Activated T-helper 2 cell treated with anti-CD3 and anti-CD28 coated beads, Interferon-gamma antibody, Interleukin-2, Interleukin-4, amounts not matched to agents 10 μg/mL and 5 μg/mL and 100 μg/mL, durations not matched to agents 14 hours and 24 hours and 36 hours (primary cell): ENCODE measurements at places on chromosomes 5 and 9.
A peak's percentile ranks its signal among the peaks of the same experiment; 100 is the strongest.

- no peak overlapping the region for H3K4me3 ChIP-seq
- peaks cover 54% of the 10 kb centered on the region for H3K36me3 ChIP-seq
- no peak overlapping the region for H3K27ac ChIP-seq
- no peaks in the 10 kb centered on the region for H3K4me1 ChIP-seq
- H3K27me3 ChIP-seq = no peaks in the 10 kb centered on the region
These were observed 143.6 kb upstream of the RASGRF2 start for GRCh38 chr5:80816590-80816989.

DNA sequence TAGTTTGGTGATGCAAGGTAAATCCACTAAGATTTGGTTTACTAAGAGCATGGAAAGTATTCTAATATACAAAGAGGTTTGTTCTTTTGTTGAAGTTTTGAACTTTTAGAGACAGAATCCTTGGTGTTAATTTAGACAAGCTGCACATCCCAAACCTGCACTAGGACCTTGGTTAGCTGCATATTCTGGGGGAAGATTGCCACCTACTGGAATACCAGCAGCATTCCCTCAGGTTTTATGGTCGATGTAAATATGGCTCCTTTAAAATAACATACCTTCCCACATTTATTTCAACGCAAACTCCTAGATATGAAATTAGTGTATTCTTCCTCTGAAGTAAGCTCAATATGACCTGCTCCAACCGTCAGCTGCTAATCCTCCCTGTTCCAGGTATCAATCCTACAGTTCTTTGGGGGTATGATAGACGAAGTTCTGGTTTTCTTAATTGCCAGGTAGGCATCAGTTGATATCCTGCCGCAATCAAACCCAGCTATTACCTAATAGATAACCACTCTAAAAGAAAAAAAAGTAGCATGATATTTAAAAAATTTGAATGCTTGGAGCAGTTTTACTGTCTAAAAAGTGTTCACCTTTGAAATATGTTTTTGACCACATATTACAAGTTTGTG lies 624.1 kb downstream of the ISL1 start:
- no peaks in the 10 kb centered on the region for H3K27me3 ChIP-seq
- H3K36me3 ChIP-seq = no peaks in the 10 kb centered on the region
- DNase-seq = no peak

GRCh38 chr5:83441747-83442146 lies 29.8 kb upstream of the VCAN start:
- no peaks in the 10 kb centered on the region for H3K4me1 ChIP-seq
- H3K4me3 ChIP-seq = no peak overlapping the region
- H3K27ac ChIP-seq = no peak overlapping the region
- no peaks in the 10 kb centered on the region for H3K36me3 ChIP-seq
- no peaks in the 10 kb centered on the region for H3K27me3 ChIP-seq
- DNase-seq = no peak

- no peak overlapping the region for H3K27ac ChIP-seq
- no peak for DNase-seq
- peaks cover 18% of the 10 kb centered on the region for H3K27me3 ChIP-seq
- H3K4me1 ChIP-seq = peaks cover 2% of the 10 kb centered on the region
- no peaks in the 10 kb centered on the region for H3K36me3 ChIP-seq
- H3K4me3 ChIP-seq = no peak overlapping the region
These were observed 52.6 kb upstream of the GARNL3 start for GRCh38 chr9:127211983-127212382.

DNA sequence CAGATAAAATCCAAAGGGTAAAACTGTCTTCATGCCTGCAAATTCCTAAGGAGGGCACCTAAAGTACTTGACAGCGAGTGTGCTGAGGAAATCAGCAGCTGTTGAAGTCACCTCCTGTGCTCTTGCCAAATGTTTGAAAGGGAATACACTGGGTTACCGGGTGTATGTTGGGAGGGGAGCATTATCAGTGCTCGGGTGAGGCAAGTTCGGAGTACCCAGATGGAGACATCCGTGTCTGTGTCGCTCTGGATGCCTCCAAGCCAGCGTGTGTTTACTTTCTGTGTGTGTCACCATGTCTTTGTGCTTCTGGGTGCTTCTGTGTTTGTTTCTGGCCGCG lies 727 bp upstream of the ADRB2 start:
- H3K4me1 ChIP-seq = peaks cover 18% of the 10 kb centered on the region
- no peak for DNase-seq
- peak overlapping the region; percentile 62 for H3K27ac ChIP-seq
- H3K4me3 ChIP-seq = peak overlapping the region; percentile 85
- H3K36me3 ChIP-seq = no peaks in the 10 kb centered on the region

DNA sequence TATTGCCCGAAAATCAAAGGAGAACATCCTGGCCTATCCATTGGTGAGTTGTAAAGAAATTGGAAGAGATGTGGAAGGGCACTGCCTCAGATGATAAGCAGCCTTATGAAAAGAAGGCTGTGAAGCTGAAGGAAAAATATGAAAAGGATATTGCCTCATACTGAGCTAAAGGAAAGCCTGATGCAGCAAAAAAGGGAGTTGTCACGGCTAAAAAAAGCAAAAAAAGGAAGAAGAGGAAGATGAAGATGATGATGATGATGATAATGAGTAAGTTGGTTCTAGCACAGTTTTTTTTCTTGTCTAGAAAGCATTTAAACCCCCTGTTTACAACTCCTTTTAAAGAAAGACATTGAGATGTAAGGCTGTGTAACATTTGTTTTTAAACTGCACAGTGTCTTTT lies 59.8 kb upstream of the ZBED3 start:
- H3K36me3 ChIP-seq = no peaks in the 10 kb centered on the region
- peaks cover 28% of the 10 kb centered on the region for H3K27me3 ChIP-seq
- no peak overlapping the region for H3K27ac ChIP-seq

- no peak for DNase-seq
- no peaks in the 10 kb centered on the region for H3K27me3 ChIP-seq
- no peak overlapping the region for H3K4me3 ChIP-seq
- no peaks in the 10 kb centered on the region for H3K4me1 ChIP-seq
These were observed 12.4 kb downstream of the CCDC187 start for GRCh38 chr9:136291306-136292025.

DNA sequence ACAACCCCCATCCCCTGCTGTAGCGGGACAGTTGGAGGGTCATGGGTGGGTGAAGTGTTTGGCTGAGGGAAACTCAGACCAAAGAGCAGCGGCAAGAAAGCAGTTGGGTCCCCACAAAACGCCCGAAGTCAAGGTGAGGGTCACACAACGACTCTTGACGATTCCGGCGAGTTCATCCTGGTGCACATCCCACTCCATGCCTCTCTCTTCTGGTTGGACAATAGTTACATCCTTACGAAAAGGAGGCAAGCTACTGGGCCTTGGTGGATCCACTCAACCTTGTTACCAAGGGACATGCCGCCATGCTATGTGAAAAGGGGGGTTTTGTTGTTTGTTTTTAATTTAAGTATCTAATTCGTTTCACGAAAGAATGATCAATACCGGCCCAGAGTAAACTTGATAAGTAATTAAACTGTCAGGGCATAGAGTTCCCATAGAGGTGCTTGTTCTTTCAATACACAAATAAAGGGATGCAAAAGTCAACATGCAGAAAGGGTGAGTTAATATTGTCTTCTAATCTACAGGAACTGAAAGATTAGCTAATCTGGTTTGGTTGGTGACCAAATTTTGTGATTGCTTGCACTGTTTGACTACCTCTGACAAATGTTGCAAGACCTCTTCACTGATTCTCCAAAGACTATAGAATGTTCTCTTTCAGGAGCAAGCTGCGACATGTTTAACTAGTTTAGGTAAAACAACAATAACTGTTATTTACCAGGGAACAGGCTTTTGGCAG lies 732 bp upstream of the SMIM15 start:
- peaks cover 39% of the 10 kb centered on the region for H3K36me3 ChIP-seq
- peaks cover 37% of the 10 kb centered on the region for H3K4me1 ChIP-seq
- DNase-seq = no peak
- H3K27ac ChIP-seq = peak overlapping the region; percentile 92

DNA sequence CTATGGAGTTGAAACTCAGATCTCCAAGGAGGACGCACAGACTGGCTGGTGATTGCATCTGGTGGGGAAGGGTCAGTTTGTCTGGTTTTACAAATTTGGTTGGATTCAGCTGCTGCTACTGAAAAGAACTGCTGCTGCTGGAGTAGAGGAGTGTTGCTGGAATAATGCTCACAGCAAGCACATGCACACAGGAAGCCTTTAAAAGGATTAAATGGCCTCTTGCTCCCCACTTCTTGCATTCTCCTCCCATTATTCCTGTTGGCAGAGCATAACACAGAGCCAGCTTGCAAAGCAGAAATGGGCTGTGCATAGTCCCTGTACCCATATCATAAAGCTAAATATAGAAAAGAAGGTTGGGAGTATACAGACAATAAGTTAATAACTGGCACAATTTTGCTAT lies 16.6 kb downstream of the ZNF474 start:
- peaks cover 7% of the 10 kb centered on the region for H3K4me1 ChIP-seq
- no peaks in the 10 kb centered on the region for H3K27me3 ChIP-seq

- H3K27me3 ChIP-seq = peaks cover 13% of the 10 kb centered on the region
- H3K4me3 ChIP-seq = no peak overlapping the region
- H3K27ac ChIP-seq = no peak overlapping the region
- H3K4me1 ChIP-seq = no peaks in the 10 kb centered on the region
- no peaks in the 10 kb centered on the region for H3K36me3 ChIP-seq
These were observed 33.1 kb upstream of the PPARGC1B start for GRCh38 chr5:149697001-149697400.

- H3K27me3 ChIP-seq = no peaks in the 10 kb centered on the region
- H3K4me3 ChIP-seq = no peak overlapping the region
- DNase-seq = no peak
- no peaks in the 10 kb centered on the region for H3K4me1 ChIP-seq
- H3K36me3 ChIP-seq = no peaks in the 10 kb centered on the region
These were observed 35.9 kb upstream of the PLPPR1 start for GRCh38 chr9:100992632-100993031.

GRCh38 chr5:98458004-98458403 lies 315.5 kb upstream of the RGMB start:
- DNase-seq = no peak
- H3K4me1 ChIP-seq = no peaks in the 10 kb centered on the region
- H3K27ac ChIP-seq = no peak overlapping the region
- H3K36me3 ChIP-seq = no peaks in the 10 kb centered on the region

DNA sequence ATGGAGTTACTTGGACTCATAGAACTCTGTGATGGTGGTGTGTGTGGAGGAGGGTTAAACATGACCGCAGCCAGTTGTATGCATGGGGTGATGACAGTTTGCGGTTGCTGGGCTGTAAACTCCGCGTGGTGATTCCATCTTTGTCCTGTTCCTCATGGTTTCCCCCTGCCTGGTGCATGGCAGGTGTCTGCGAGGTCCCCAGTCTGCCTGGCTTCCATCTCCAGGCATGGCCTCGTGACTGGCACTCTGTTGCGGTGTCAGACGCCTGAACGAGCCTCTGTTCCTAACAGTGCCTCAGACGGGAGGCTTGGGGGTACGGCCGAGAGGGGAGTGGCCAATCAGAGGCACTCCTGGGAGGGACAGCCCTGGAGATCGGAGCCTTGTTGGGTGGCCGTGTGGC lies 33.9 kb upstream of the SH3PXD2B start:
- H3K36me3 ChIP-seq = no peaks in the 10 kb centered on the region
- H3K27ac ChIP-seq = no peak overlapping the region
- no peak overlapping the region for H3K4me3 ChIP-seq
- DNase-seq = no peak
- H3K4me1 ChIP-seq = no peaks in the 10 kb centered on the region

- no peaks in the 10 kb centered on the region for H3K27me3 ChIP-seq
- no peak overlapping the region for H3K27ac ChIP-seq
- no peak for DNase-seq
These were observed 28.9 kb upstream of the GSN start for GRCh38 chr9:121239071-121239470.

DNA sequence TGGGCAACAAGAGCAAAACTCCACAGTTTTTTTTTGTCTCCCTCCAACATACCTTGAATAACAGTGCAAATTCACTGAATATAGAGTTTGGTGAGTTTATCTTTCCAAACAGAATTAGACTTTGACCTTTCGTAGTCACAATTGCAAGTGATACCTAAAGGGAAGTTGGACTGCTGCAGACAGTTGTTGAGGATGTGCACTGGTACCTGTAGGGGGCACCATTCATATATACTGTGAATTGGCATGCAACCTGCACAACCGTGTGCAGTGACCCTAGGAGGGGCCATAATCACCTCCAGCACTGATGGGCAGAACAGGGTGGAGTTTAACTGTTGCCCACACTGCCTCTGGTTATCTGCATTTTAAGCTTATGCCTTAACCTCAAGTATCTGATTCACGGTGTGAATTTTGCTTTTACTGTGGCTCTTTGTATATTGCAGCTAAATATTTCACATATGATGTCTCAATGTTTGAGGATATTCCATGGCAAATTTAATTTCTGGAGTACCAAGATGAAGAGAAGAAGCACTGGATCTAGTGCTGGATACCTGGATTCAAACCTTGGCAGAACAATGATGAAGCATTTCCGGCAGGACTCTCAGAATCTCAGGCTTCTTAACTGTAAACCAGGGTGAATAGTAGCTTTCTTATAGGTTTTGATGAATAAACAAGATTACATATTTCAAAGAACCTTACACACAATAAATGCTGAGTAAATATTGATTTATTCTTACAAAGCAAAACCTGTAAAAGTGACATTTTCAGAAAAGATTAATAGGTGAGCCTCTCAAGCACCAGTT lies 144.3 kb downstream of the ACTBL2 start:
- H3K4me1 ChIP-seq = no peaks in the 10 kb centered on the region
- H3K36me3 ChIP-seq = no peaks in the 10 kb centered on the region
- DNase-seq = no peak
- peaks cover 3% of the 10 kb centered on the region for H3K27me3 ChIP-seq
- no peak overlapping the region for H3K27ac ChIP-seq
- H3K4me3 ChIP-seq = no peak overlapping the region
